Uterus (tissue), 4 donors: ENCODE measurements at places on chromosomes 5 and 9. TPM values are rescaled to one million over a fixed set of nuclear protein-coding genes. Genes with fewer than 3 reads are reported as not detected.

The SLC1A3 gene
- 14.2 TPM for total RNA-seq

The APBA1 gene
- 9.5 TPM for total RNA-seq

The PCBD2 gene
- total RNA-seq, result 14.4 TPM

The PTRH1 gene
- total RNA-seq, result 3.8 TPM

The BTNL9 gene
- 9.0 TPM for total RNA-seq

The WDR36 gene
- 30.1 TPM for total RNA-seq

The SH2D3C gene
- total RNA-seq, result 16.7 TPM

The INSL6 gene
- total RNA-seq, result not detected

The KCNV2 gene
- not detected for total RNA-seq

The SH3PXD2B gene
- 31.5 TPM for total RNA-seq

The SHOC1 gene
- 1.0 TPM for total RNA-seq

- no peak for DNase-seq
Observed at GRCh38 chr9:90058182-90058763, 453.5 kb downstream of the GADD45G start.

GRCh38 chr5:95861221-95861863, 38.8 kb upstream of the GLRX start:
- peak; percentile 48 for DNase-seq

GRCh38 chr9:29044959-29045358, 1471.7 kb upstream of the C9orf72 start:
- DNase-seq, result no peak

GRCh38 chr9:4339357-4339756, 39.5 kb upstream of the GLIS3 start:
- DNase-seq, result peak; percentile 78

GRCh38 chr9:113646491-113646890, 183.0 kb downstream of the RGS3 start:
- DNase-seq, result no peak

GRCh38 chr9:96199006-96199405, 103.0 kb downstream of the HSD17B3 start:
- no peak for DNase-seq

GRCh38 chr5:179111267-179112207, 51.4 kb downstream of the ZNF354C start:
- no peak for DNase-seq

DNA sequence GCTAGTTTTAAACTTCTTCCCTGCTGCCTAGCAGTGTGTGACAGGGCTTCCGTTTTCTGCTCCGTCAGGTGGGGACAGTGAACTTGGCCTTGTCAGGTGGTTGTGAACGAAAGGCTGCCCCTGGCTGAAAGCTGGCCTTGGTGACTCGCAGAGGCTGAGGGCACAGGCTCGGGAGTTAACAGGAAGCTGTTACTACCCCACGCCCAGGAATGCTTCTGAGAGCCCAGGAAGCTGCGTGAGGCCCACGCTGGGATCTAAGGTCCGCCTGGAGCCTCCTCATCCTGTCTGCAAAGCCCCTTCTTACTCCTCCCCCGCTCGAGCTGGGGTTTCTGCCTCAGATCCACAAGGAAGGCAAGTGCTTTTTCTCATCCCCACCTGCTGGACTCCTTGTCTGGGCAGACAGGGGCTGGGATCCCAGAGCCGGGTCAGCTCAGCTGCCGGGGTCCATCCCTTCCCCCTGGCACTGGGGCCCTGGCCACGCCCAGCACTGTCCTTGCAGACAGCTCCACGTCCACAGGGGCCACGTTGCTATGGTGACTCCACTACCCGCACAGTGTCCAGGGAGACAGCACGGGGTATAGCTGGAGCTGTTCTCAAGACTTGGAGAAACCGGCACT, 124.7 kb upstream of the TBC1D2 start:
- DNase-seq, result no peak

- DNase-seq, result no peak
Observed at GRCh38 chr5:111146053-111146452, 53.9 kb downstream of the WDR36 start.

- no peak for DNase-seq
Observed at GRCh38 chr5:93079046-93079445, 502.0 kb downstream of the NR2F1-AS1 start.

- no peak for DNase-seq
Observed at GRCh38 chr5:91794455-91794854, 411.3 kb upstream of the ARRDC3 start.

GRCh38 chr5:71601222-71602026, 14.3 kb downstream of the MCCC2 start:
- peak; percentile 51 for DNase-seq

DNA sequence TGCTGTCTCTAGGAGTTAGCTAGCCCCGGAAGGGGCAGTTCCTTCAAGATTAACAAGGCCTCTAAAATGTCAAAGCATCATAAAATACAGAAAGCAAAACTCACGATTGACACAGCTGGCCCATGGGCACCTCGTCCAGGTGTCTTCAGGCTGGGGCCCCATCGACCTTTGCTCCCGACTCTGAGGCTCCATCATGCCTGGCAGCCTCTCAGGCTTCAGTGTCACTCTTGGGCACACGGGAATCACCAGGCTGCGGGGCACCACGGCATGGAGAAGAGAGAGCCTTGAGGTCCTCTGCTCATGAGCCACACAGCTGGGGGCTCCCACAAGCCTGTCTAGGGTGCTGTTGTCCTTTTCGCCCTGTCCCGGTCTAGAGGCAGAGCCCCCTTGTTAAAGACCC, 161.2 kb downstream of the GAPVD1 start:
- no peak for DNase-seq

DNA sequence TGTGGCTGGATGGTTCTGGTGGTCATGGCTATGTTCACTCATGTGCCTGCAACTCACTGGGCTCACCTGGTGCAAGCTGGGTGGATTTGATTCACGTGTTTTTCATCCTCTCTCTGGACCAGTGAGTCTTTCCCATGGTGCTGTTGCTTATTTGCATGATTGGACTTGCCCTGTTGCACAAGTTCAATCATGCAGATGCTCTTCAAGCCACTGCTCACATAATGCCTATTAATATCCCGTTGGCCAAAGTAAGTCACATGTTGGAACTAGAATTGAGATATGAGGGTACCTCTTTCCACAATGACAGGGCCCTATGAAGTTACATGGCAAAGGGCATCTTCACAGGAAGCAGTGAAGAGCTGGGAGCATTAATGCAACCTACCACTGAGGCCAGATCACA, 26.5 kb upstream of the MROH2B start:
- no peak for DNase-seq

DNA sequence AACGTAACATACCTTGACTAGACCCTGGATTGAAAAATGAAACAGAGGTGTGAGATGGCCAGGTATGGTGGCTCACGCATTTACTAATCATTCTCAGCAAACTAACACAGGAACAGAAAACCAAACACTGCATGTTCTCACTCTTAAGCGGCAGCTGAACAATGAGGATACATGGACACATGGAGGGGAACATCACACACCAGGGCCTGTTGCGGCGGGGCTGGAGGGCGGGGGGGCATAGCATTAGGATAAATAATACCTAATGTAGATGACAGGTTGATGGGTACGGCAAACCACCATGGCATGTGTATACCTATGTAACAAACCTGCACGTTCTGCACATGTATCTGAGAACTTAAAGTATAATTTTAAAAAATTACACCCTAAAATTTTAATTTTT, 15.9 kb downstream of the RAPGEF6 start:
- no peak for DNase-seq

GRCh38 chr5:14383923-14384322, 197.7 kb upstream of the OTULINL start:
- DNase-seq, result no peak

GRCh38 chr5:121707178-121707577, 144.5 kb upstream of the FTMT start:
- no peak for DNase-seq

- no peak for DNase-seq
Observed at GRCh38 chr5:177994063-177994462, 2.0 kb downstream of the PROP1 start.

DNA sequence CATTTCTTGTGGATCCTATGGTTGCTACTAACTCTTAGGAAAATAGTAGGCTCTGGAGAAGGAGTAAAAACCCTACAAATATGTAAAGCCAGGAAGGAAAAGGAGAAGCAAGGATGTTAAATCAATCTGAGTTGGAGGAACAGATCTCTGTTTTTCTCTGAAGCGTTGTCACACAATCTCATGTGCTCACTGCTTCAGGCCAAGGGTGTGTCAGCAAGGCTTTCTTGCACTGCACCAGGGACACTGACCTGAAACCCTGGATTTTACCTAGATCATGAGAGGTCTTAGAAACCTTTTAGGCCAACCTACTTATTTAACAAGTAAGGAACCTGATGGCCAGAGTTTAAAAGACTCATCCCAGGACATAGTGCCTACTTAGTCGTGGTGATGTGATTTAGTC, 12.5 kb upstream of the AGXT2 start:
- no peak for DNase-seq

DNA sequence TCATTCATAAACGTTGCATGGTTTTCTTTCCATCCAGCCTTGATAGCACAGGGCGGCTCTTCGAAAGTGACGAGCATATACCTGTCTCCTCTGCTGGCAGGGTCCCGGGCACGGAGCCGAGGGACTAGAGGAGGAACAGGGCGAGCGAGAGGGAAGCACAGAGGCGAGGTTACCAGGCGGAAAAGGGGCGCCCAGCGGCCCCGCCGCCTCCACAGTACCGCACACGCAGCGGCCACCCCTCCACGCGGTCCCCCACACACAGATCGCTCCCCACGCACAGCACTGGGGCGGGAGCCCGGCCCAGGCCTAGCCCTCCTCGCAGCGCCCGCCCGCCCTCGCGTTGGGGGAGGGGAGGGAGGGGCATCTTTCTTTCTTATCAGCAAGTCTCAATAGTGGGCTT, 296.6 kb upstream of the DAB2 start:
- no peak for DNase-seq

GRCh38 chr9:36037549-36038122, 923 bp downstream of the RECK start:
- DNase-seq, result no peak

DNA sequence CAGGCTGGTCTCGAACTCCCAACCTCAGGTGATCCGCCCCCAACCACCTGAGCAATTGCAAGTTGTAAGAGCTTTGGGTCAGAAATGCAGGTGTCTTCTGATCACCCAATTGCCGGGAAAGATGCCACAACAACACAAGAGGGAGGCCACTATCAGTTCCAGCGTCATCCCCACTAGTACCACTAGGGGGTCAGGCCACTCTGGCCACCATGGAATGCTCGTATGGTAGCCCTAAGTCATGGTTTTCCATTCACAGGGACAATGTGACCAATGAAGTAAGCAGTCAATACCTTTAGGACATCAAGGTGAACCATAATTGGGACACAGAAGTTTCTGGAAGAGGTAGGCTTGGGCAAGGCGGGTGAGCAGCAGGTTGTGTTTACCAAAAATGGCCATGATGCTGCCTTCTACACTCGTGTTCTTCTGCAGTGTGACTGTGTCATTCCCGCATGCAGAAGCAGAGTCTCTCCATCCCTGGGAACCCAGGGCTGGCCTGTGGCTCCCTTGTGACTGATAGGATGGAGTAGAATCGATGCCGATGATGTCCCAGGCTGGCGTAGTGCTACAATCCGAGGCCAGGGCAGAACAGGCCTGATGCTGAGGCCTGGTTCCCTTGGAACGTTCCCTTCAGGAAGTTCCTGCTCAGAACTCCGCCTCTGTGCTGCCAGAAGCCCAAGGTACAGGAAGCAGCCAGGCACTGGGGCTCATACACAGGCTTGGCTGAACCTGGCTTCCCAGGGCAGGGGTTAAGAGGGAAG, 42.2 kb upstream of the ANKRD33B start:
- no peak for DNase-seq
